ENCODE measurements at places on chromosomes 7 and 10.
A peak's percentile ranks its signal among the peaks of the same experiment; 100 is the strongest.

GRCh38 chr7:22296916-22297315, 60.0 kb downstream of the RAPGEF5 start:
- DNase-seq: no peak

- no peak for DNase-seq
Observed at GRCh38 chr10:124394583-124394982, 24.1 kb downstream of the OAT start.

- DNase-seq: no peak
Observed at GRCh38 chr10:132974886-132975830, 32.8 kb upstream of the CFAP46 start.

DNA sequence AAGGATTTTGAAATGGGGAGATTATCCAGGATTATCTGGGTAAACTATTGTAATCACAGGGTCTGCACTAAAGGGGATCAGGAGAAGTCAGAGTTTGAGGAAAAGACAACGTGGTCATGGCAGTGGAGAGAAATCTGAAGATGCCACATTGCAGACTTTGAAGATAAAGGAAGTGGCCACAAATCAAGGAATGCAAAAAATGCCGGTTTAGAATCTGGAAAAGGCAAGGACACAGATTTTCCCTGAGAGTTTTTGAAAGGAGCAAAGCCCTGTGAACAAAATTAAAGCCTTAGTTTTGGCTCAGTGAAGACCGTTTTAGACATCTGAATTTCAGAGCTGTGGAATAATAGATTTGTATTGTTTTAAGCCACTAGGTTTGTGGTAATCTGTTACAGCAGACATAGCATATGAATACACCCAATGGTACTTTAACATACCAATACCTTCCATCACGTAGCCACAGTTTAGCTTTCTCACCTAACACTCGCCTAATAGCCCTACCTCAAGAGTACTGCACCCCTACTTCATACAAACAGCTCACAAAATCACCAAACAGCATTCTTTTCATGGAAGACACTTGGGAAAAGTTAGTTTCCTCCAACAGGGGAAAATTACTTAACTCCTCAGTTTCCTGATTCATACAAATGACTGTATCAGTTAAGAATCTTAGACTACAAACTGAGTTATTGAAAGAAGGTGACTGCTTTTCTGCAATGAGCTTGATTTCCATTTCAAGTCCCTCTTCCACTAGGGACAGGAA, 446.5 kb downstream of the INHBA start:
- DNase-seq: no peak

DNA sequence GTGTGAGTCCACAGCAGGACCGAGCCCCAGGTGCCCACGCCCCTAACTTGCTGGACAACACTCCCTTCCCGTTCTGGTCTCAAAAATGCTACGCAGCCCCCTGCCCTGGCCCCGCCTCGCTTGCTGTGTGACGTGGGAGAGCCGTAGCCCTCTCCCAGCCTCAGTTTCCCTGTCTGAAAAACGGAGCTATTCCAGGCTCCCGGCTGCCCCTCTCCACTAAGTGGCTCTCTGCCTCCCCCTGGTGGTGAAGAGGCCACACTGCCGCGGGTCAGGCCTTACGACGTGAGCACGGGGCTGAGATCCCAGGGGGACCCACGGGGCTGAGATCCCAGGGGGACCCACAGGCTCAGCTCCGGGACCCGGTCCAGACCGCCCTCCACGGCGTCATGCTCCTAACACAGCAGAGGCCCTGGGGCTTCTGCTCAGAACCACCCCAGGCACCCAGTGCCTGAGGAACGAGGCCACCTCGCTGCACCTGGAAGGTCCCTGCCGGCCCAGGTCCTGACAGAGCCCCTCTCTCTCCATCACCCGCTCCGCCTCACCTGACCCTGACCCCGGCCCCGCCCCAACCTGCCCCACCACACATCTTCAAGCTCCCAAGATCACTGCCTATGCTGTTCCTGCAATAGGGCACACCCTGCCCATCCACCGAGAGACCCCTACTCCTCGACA, 26.7 kb downstream of the MICALL2 start:
- peak; percentile 74 for DNase-seq

GRCh38 chr10:112785089-112785488, 165.0 kb upstream of the TCF7L2 start:
- no peak for DNase-seq

DNA sequence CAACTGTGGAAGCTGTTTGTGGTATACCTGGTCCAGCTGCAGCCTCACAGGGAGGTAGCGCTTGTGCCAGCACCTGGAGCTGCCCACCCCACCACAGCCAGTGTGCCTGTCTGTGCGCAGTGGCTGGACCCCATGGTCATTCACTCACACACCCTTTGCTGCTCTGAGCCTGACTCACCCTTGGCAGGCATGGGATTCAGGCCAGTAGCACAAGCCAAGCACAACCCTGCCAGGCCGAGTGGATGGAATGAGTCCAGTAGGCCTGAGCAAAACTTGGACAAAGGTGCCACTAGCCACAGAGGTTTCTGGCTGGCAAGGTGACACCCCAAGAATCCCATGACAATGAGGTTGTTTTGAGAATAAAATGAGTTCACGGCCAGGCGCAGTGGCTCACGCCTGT, 19.0 kb downstream of the RBM48 start:
- DNase-seq: no peak

DNA sequence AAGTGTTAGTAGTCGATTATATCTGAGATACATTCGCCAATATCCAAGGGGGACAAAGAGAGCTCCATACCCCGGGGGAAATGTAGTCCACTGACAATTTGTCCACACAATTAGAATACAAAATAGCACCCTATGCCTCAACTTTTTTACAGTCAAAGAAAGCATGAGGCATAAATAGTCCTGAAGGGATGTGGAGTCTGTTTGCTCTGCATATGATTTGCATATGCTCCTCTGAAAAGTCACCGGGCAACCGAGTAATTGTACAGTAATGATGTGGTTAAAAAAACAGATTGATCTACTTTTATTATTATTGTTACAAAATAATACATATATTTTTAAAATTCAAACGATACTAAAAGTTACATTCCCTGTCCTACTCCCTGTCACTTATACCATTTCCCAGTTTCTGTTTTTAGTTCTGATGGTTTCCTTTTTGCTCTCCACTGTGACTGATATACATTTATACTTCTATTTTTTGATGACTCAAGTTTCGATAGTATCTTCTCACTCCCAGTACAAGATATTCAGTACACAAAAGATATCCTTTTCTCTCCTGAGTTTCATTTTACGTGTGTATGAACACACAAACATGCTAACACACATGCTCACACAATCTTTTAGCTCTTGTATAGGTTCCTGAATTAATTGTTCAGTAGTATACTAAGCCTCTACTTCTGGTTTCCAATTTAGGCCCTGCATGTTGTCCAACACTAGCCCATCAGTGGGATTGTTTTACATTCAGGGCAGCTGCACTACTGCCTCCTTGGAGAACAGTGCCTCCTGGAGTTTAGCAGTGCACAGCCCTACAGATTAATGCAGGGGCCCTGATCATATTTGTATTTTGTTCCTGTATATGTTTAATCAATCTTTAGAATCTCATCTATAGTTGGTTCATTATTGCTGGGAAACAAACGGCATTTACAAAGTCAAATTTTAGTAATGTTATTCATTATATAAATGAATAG, 130.9 kb downstream of the TES start:
- DNase-seq: peak; percentile 53

DNA sequence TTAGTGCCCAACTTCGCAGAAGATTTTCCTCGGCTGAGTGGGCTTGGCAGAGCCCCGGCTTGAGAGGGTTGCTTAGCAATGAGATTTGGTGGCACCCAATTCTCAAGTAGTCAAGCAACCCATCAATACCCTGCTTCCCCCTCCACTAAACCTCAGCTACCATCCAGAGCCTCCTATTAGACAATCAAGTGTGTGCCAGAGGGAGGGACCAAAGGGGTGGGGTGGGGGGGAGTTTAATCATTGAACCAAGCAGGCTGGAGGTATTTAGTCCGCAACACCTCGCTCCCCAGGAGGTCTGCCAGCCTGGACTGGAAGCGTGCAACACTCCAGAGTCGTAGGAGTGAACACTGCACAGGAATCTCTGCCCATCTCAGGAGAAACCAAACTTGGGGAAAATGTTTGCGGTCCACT, at the start of gene HKDC1:
Gene HKDC1, plus strand, starts transcription at position 292 of the 411 bp plus-strand sequence. Its CDS starts 104 bp downstream, at position 396.
- no peak for DNase-seq

- no peak for DNase-seq
Observed at GRCh38 chr7:29866490-29866930, 60.2 kb downstream of the WIPF3 start.

- DNase-seq: no peak
Observed at GRCh38 chr10:101305320-101306241, 48.4 kb upstream of the BTRC start.

GRCh38 chr10:98624963-98625362, 178.2 kb upstream of the HPS1 start:
- DNase-seq: no peak

- DNase-seq: peak; percentile 23
Observed at GRCh38 chr10:91220954-91221675, 652 bp downstream of the PCGF5 start.

DNA sequence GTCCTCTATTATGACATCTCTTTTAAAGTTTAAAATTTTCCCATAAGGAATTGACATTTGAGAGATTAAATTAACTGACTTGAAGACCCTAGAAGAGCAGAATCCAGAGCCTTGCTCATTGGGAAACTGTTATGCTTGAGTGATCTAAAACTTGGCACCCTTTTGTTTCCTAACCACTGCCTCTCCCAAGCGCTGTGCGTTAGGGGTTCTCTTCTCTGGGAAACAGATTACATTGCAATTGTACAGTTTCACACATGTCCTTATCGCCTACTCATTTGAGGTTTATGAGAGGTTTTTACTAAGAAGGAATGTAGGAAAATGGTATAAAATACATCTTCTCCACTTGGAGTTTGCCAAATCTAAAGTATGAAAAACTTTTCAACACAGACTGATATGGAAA, 126.8 kb upstream of the AMPH start:
- DNase-seq: no peak

GRCh38 chr10:95289921-95290421, 832 bp downstream of the PDLIM1 start:
- no peak for DNase-seq

DNA sequence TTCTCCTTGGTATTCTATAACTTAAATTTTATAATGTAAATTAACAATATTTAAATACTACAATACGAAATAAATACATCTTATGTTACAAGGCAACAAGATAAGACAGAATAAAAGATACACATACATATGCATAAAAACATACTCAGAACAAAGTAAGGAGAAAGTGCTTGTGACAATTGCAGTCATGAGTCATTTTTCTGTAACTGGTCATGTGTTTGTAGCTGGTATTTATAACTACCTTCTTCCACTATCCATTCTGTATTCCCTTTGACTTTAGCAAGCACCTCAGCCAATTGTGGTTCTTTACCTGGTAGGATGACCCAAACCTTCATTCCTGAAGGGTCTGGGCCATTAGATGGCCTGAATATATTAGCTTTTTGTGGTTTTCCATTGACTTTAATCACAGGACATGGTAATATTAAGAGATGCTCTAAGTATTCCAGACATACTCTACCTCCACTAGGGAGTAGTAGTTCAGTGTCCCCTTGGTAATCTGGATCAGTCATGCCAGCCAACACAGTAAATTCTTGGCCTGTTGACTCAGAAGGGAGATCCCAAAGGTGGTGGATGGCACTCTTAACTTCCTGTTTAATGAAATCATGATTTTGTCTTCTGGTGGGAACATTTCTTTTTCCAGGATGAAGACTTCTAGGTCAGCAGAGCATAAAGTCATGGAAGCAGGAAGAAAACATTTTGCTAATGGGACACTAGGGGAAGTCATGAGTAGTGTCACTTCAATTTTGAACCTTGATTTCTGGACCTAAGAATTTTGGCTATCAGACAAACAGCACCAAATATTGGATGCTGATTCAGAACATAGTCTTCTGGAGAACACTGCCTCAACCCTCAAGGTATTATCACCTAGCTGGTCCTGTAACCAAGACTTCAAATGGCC, 733.7 kb upstream of the IGFBP3 start:
- DNase-seq: no peak

DNA sequence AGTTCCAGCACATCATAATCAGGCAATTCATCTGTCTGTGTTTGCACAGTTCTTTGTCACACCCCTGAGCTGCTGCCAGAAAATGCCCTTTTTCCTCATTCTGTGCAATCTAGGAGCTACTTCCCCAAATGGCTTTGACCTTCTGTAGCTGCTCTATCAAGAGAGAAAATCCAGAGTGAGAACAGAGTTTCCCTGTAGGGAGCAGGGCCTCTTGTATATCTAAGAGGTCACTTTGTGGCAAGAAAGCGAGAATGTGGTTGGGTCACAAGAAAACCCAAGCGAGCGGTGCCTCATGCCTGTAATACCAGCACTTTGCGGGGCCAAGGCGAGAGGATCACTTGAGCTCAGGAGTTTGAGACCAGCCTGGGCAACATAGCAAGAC, 24.3 kb downstream of the SLC29A3 start:
- peak; percentile 49 for DNase-seq

- no peak for DNase-seq
Observed at GRCh38 chr10:32687546-32687945, 241.6 kb downstream of the CCDC7 start.

- DNase-seq: no peak
Observed at GRCh38 chr7:15856311-15856710, 169.8 kb upstream of the MEOX2 start.

GRCh38 chr10:3290550-3290949, 118.0 kb upstream of the PITRM1 start:
- no peak for DNase-seq

GRCh38 chr7:17560516-17560915, 262.1 kb downstream of the AHR start:
- DNase-seq: no peak

GRCh38 chr10:130361351-130362105, 225.3 kb downstream of the GLRX3 start:
- DNase-seq: no peak

DNA sequence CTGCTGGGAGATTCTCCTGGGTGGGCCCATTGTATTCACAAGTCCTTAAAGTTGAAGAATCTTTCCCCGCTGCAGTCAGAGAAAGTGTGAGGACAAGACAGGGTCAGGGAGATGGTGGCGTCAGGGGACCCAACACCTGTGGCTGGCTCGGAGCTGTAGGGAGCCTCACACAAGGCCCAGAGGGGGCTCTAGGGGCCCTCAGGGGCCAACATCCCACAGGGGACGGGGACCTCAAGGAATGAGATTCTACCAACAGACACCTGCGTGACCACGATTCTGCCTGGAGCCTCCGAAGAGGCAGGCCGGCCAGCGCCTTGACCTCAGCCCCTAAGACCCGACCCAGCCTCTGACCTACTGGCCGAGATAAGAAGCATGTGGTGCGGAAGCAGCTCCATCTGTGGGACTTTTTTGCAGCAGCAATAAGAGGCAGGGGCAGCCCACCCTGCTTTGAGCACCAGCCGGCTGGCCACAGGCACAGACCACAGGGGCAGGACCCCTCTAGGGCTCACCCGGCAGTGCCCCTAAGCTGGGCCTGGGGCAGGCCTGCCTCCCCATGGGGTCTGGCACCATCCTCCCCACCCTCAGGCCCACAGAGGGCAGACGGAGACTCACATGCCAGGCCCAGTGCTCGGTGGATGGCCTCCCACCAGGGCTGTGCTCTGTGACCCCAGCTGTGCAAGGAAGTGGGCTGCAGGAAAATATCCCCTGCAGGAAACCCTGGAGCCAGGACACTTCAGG, 13.2 kb downstream of the RASGEF1A start:
- DNase-seq: no peak

- DNase-seq: no peak
Observed at GRCh38 chr10:43843321-43844101, 194.8 kb upstream of the ZNF32 start.

GRCh38 chr10:12795315-12796110, 206.0 kb downstream of the CCDC3 start:
- no peak for DNase-seq

Data from K562 (cell line).